Mesothelial cell of epicardium (in vitro differentiated cells): ENCODE measurements at places on chromosomes 3 and 15. TPM values are rescaled to one million over a fixed set of nuclear protein-coding genes. Genes with fewer than 3 reads are reported as not detected.

CRYGS gene
- 4.0 to 4.5 TPM (median 4.4 TPM) in 3 replicates for total RNA-seq

TERC gene
- total RNA-seq: 4.7 to 11.8 TPM (median 6.5 TPM) in 3 replicates

GRCh38 chr3:126112531-126113237, 28.8 kb upstream of the SLC41A3 start:
- DNase-seq: peak; percentile 32

- DNase-seq: no peak
Measured at GRCh38 chr3:121490161-121490560, 55.6 kb downstream of the POLQ start.

FAM107A gene
- total RNA-seq: not detected in 3 replicates

DNA sequence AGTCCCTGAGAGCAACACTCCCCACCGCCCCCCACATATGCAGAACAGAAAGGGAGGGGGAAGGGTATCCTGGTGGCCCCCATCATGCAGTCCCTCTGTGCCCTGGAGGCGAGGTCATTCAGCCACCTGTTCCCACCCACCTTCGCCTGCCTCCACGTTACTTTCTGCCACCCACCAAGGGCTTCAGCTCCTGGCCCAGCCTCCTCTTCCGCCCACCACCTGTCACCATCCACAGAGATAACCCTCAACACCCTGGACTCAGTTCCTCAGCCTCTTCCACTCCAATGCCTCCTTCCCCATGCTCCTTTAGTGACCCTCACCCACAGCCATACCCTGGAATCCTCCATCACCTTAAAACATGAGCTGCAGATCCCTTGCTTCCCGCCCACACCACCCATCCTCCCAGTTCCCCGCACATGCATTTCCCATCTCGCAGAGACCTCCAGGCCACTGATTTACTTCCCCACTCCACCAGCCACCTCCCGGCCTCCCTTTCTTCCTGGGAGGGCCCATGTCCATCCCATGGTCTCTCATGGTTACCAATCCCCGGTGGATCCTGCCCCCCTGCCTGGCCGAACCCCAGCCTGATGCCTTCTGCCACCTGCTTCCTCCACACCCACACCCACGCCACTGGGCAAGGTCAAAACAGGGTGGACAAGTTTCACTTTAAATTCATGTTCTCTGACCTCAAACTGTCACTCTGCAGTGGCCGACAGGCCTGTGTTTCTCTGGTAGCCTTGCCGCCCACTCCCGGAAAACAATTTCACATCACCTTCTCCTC, 18.2 kb downstream of the HOMER2 start:
- DNase-seq: no peak

C3orf20 gene
- total RNA-seq: 0.09 to 0.13 TPM (median 0.11 TPM) in 3 replicates

TMEM207 gene
- not detected in 3 replicates for total RNA-seq

DNA sequence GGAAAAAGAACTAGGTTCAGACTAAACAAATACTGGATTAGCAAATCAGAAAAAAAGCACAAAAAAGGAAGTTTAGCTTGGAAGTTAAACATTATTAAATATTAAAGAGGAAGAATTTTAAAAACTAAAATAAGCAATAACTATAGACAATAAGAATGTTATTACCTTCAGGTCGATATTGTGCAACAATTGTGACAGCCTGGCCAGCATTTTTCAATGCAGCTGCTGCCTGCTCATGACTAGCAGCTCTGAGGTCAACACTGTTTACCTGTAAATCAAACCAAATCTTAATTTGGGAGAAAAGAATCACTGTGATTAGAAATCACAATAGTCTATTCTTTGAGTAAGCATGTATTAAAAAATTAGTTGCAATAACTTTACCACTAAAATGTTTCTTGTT, 75.1 kb upstream of the MELTF start:
- DNase-seq: no peak

DNA sequence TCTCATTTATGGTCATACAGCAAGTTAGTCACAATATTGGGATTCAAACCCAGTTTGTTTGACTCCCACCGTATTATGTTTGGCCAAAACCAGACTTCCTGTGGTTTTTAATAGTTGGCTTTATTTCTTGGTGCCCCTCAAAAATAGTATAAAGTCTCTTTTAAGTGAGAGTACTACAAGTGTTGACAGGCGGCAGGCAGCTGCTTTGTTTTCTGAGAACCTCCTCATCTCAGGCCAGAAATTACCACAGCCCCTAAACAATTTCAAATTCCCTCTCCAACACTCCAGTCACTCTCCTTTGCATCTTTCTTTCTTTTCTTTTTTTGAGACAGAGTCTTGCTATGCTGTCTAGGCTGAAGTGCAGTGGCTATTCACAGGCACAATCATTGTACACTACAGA, 121.5 kb downstream of the POLR2M start:
- no peak for DNase-seq
